NCI-H2081 treated with DMSO at 0.1 percent for 48 hours (cell line): ENCODE measurements at places on chromosomes 16 and 17.

- DNase-seq: no peak
These were observed 77.9 kb upstream of the LGALS9 start for GRCh38 chr17:27553019-27553511.

GRCh38 chr17:41919840-41920579, 1.3 kb upstream of the ACLY start:
- DNase-seq: no peak

GRCh38 chr17:83198366-83199341, 119.2 kb downstream of the METRNL start:
- DNase-seq: no peak

- no peak for DNase-seq
These were observed 139.0 kb downstream of the RAB11FIP4 start for GRCh38 chr17:31530391-31530985.

GRCh38 chr16:85641776-85642176, 28.7 kb downstream of the GSE1 start:
- no peak for DNase-seq

- no peak for DNase-seq
These were observed 21.1 kb downstream of the ARHGAP27 start for GRCh38 chr17:45411348-45412105.
